ENCODE measurements at places on chromosomes 12 and 14.

GRCh38 chr12:130601327-130601726 is 114.8 kb downstream of the RIMBP2 start:
- DNase-seq: no peak

DNA sequence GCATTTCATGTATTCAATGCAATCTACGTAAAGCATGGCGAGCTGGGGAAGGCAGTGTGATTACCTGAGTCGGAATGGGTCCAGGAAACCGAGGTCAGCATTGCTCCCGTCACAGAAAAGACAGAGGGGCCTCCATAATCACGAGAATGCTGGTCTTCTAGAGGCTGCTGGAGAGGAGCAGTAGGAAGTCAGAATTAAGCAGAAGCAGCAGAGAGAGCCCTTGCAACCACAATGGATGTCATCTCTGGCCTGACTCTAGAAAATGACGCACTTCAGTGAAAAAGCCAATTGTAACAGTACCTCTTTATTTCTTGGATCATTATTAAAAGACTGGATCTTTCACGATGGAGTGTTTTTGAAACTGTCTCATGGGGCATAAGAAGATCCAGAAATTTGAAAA is 69.5 kb upstream of the FOXN3 start:
- no peak for DNase-seq

DNA sequence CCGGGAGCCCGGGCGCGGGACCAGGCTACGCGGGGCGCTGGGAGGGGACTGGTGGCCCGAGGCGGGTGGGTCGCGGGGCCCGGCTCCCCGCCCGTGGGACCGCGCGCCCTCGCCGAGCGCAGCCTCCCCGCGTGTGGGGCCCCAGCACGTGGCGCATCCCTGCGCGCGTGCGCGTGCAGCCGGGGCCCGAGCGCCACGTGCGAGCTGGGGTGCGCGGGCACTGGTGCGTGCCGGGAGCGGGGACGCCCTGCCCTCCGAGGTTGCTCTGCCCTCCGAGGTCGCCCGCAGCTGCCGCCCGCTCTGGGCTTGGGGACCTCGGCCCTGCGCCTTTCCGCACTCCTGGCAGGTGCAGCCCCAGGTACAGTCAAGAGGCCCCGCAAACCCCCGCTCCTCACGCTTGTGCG is 365 bp upstream of the CCDC88C start:
- DNase-seq: peak; percentile 48

- DNase-seq: peak; percentile 34
Observed at GRCh38 chr12:31353750-31354708, 28.1 kb upstream of the SINHCAF start.

- no peak for DNase-seq
Observed at GRCh38 chr12:122961531-122962329, 4.5 kb downstream of the ABCB9 start.

GRCh38 chr12:612293-612692 is 51.0 kb downstream of the NINJ2 start:
- DNase-seq: no peak

DNA sequence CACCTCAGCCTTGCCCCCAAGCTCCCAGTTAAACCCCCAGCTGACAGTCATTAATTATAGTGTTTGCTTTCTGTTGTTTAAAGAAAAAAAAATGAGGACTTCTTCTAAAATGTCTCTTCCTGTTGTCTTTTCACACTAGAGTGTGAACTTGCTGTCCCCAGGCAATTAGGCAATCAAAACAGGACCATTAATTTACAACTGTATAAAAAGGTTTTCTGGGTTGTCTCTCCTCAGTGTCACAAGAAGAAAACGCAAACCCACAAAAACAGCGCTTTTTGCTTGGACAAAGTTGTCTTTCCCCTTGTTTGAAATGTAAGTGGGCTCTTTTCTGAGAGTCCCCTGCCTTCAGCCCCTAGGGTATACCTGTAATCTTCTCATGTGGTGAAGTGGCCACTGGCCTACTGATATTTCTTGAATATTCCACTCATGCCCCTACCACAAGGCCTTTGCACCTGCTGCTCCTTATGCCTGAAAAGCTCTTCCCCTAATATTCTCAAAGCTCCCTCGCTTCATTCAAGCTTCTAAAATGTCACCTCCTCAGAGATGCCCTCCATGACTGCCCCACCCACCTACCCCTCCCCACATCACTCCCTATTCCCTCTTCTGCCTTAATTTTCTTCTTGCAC is 158.9 kb upstream of the PWP1 start:
- no peak for DNase-seq

DNA sequence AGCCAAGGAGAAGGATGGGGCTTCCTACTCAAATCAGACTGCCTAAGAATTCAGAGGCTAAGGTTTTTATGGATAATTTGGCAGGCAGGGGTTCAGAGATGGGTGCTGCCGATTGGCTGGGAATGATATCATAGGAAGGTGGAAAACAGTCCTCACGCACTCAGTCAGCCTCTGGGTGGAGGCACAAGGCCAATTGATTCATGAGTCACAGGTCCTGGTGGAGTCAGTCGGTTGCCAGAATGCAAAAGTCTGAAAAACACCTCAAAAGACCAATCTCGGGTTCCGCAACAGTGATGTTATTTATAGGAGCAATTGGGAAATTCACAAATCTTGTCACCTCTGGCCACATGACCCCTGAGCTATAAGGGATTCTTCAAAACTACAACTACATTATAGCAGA is 105.5 kb downstream of the GXYLT1 start:
- DNase-seq: no peak

GRCh38 chr12:101277443-101277842 is 2.5 kb upstream of the UTP20 start:
- no peak for DNase-seq

DNA sequence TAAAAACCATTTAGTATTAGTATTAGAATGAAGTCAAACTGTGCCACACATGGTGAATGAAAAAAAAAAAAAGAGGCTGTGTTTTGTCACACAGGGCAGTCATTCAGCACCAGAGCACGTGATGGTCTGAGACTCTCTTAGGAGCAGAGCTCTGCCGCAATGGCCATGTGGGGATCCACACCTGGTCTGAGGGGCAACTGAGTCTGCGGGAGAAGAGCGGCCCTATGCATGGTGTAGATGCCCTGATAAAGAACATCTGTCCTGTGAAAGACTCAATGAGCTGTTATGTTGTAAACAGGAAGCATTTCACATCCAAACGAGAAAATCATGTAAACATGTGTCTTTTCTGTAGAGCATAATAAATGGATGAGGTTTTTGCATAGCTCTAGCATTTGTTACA is 12.2 kb upstream of the BDKRB1 start:
- no peak for DNase-seq

GRCh38 chr14:58861586-58861985 is 223.8 kb downstream of the DACT1 start:
- no peak for DNase-seq

- DNase-seq: no peak
Observed at GRCh38 chr12:15122344-15122743, 98.9 kb downstream of the RERG start.

DNA sequence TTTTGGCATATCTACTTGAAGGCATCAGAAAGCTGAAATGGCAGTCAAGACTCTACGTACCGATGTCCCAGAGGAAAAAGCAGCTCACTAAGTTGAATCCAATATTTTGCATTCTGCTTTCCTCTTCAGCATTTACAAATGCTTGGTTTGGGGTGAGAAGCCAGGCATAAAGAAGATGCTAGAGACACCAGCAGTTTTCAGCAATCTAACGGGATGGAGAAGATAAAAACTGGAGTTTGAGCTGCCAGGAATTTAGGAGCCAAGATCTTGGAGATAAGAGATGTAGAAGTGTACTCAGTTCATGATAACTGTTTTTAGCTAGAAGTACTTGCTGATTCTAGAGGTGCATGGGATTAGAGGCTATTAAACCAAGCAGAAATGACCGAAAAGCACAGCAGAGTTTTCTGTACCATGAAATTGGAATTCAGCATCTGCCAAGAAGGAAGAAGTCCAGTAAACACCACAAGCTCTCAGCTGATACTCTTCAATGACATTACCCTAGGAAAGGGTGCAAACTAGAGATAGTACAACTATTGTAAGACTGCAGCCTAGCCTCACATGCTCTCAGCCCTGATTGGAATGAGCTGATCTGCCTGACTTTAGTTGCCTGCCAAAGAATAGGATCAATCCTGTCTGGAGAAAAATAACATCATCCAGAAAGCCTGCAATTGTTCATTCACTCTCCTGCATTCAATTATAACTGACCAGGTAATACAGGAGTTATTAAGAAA is 7.4 kb upstream of the ALDH1L2 start:
- no peak for DNase-seq

DNA sequence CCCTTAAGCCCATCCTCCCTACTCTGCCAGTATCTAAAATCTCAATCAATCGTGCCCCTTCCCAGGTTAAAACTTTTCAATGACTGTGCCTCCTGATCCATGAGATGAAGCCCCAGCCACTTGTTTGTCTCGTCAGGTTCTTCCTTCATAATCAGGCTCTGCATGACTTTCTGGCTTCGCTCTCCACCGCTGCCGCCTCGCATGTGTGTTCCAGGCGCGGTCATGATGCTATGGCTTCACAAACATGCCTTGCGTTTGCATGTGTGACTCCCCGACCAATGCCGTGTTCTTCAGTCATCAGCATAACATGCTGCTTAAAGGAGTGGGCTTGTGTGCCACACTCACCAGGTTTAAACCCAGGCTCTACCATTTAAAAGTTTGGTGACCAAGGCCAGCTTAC is 5.0 kb upstream of the C1RL start:
- DNase-seq: no peak

DNA sequence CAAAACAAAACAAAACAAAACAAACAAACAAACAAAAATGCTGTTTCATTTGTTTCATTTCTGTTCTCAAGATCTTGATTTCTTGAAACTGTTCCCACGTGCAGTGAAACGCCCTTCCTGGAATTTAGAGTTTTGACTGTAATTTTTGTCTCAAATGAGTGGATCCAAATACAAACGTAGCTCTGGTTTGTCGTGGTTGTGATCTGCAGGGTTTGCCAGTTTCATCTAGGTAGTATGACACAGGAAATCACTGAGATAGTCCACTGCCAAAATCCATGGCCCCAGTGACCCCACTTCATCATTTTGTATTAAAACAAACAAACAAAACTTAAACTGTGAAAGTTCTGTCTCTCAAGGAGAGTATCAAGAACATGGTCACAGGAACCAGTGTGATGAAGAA is 838.6 kb downstream of the BCL11B start:
- no peak for DNase-seq

DNA sequence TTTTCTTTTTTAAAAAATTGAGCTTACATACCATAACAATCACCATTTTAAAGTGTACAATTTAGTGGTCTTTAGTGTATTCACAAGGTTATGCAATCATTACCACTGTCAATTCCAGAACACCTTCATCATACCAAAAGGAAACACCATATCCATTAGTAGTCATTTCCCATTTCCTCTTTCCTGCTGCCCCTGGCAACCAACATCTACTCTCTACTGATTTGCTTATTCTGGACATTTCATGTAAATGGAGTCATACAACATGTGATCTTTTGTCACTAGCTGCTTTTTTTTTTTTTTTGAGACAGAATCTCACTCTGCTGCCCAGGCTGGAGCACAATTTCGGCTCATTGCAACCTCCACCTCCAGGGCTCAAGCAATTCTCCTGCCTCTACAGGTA is 66.8 kb upstream of the CFL2 start:
- no peak for DNase-seq

DNA sequence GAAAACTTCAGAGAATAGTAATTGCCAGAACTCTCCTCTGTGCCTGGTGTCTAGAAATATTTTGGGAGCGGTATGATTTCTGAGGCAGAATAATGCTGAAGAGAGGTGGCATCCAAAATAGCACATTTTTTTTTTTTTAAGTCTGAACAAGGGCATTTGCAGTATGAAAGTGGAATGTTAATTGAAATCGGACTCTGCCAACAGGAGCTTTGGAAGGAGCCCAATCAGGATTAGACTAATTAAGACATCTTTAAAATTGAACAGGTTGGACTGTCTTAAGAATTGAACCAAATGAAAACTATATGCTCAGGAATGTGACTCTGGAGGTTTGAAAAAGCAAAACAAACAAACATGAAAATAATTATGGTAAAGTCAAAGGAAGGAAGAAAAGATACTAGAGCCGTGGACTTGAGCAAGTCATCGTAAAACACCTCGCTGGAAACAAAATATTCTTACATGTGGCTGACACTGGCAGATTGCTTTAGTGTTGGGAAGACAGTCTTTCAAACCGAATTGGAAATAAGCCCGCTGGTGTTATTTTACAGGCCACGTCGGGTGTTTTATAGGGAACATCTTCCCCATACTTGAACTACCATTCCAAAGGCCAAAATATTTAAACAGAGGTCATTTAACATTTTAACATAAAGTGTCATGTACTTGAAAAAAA is 436.3 kb downstream of the VRK1 start:
- no peak for DNase-seq

DNA sequence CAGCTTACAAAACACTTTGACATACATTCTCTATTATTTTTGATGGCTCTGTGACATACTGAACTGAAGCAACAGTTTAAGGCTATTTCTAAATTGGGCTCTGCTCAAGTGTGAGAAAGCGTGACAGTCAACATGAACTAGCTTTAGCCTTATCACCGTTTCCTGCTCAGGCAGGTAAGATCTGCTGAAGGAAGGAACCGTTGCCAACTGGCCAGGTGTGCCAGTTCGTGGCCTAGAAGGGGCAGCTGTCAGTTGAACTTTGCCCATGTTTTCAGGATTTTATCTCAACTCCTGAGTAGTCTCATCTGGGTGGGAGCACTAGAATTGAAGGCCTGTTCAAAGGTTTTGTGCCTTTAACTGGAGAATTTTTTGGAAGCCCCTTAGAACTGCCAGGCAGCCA is 79.5 kb downstream of the ETV6 start:
- no peak for DNase-seq

DNA sequence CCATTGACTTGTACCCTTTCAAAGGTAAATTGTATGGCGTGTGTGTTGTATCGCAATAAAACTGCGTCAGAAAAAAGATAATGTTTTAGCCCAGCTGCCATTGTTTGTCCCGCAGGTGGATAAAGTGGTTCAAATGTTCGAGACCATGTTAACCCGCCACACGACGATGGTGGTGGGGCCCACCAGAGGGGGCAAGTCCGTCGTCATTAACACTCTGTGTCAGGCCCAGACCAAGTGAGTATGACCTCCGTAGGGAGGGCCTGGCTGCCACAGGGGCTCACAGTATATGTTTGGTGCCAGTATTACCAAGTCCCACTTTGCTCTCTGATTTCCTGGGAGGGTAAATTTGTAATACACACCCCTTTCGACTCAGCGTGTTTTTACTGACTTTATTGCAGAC is 96.9 kb downstream of the DNAH10 start:
- DNase-seq: no peak

DNA sequence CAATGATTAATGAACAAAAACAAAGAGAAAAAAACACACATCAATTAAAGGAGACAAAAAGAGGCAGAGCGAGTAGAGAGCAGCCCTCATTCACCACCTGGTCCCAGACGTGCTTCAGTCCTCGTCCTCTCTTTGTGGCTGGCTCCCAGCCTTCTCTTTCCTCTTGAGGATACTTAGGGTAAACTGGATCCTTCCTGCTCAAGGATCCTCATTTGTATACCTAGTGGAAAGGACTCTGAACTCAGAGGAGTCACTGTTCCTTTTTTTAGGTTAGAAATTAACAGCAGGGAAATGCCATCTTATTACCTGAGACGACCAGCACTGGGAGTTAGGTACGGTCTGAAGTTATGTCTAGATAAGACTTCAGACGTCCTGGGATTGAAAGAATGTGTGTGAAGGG is 9.7 kb downstream of the MLEC start:
- no peak for DNase-seq

- no peak for DNase-seq
Observed at GRCh38 chr12:63955831-63956666, 111.5 kb downstream of the SRGAP1 start.

Measured in NCI-H2227 treated with DMSO at 0.1 percent for 48 hours (cell line).